ENCODE measurements at places on chromosomes 7 and 10.

DNA sequence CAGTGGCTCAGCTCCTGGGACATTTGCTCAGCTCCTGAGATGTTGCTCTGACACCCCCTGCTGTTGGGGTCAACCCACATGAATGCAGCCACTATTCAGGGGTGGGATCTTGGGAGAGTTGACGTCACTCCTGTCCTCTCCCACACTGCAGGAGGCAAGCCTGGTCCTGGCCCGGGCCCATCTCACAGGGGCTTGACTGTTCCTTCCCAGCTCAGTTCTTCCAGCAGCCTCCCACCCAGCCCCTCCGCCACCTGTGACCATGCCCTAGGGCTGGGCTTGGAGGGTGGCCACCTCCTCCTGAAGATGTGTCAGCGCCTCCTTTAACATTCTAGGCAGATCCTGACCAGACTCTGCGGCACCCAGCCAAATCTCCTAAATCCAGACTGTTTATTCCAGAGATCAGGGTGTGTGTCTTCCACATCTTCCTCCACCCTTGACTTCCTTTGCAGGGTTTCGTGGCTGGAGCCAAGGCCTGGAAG, 19.1 kb upstream of the OPALIN start:
- DNase-seq = no peak

GRCh38 chr10:92714872-92715271, 25.1 kb downstream of the HHEX start:
- DNase-seq = no peak

- no peak for DNase-seq
Measured at GRCh38 chr10:58001159-58001558, 266.5 kb downstream of the IPMK start.

DNA sequence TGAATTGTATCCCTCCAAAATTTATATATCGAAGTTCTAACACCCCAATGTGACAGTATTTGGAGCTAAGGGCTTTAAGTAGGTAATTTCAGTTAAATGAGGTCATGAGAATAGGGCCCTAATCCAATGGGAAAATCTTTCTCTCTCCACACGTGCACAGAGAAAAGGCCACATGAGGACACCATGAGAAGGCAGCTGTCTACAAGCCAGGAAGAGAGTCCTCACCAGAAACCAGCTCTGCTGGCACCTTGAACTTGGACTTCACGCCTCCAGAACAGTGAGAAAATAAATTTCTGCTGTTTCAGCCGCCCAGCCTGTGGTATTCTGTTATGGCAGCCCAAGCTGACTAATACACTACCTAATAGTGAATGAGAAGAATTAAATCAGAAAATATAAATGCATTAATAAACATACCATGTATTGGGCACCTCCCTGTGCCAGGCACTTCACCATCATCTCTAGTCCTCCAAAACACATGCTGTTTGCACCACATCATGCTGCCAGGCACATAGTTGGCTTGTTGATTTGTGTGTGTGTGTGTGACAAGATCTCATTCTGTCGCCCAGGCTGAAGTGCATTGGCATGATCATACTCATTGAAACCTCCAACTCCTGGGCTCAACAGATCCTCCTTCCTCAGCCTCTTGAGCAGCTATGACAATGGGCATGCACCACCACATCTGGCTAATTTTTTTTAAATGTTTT, 9.1 kb upstream of the TOMM7 start:
- no peak for DNase-seq

- DNase-seq = no peak
Measured at GRCh38 chr7:17155529-17155928, 142.9 kb upstream of the AHR start.

- DNase-seq = no peak
Measured at GRCh38 chr10:104429846-104430245, 76.2 kb downstream of the CFAP58 start.

GRCh38 chr7:151963895-151964870, 7.9 kb downstream of the GALNTL5 start:
- no peak for DNase-seq

DNA sequence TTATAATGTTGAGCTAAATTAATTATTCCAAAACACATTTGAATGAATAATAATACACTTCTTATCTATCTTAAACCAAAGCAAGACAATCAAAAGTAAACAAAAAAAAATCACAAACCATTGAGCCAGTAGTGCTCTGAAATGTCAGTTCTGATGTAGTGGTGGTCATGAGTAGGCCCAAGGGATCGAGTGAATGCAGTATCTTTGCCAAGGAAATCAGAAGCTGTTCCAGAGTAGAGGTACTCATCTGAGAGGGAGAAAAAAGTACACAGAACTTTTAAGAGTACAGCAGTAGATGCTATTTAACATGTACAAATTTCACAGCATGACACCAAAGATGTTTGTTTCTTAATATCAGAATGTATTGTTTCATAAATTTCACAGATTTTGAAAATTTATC, 121.5 kb downstream of the SEMA3D start:
- no peak for DNase-seq

GRCh38 chr10:8321990-8322389, 267.5 kb downstream of the GATA3 start:
- DNase-seq = no peak

- no peak for DNase-seq
Measured at GRCh38 chr10:63494951-63495350, 26.2 kb upstream of the REEP3 start.

DNA sequence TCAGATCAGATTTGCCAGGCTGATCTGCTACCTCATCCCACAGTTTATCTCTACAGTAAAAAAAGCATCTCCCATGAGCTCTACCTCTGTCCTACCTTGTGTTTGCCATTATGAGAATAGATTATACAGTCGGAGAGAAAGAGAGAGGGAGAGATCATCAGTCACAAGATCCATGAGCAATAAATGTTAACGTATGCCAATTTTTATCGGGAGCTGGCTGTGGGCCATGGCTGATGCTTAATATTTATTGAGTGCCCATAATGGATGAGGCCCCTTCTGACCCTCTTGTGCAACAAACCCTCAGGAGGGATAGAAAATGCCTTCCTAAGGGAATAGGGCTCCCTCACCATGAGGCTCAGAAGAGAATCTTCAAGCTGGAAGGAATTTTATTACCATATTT, 52.8 kb downstream of the C10orf90 start:
- no peak for DNase-seq

DNA sequence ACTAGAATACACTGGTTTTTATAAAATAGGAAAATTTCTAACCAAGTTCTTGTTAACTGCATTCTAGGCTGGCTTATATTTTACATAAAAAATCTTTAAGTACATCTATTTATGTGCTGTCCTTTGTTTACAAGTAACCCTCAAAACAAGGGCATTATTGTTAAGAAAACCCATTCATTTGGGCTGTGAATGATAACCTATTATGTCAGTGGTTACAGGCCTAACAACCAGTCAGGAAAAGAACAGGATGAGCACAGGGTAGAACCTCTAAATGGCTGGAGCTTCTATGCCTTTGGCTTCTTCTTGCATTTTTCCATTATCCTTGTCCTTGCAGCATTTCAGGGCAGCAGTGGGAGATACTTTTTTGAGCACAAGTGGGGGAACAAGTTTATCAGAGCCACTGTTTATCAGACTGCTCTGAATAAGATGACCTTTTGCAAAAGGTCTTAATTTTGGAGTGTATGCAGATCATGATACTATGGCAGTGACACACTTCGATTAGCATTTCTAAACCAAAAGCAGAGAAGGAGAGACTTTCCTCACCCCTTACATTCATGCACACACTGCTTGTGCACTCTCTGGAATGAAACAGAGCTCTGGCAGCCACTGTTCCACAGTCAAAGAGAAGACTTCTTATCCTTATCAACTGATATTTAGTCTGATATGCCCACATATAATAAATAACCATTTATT, 10.9 kb downstream of the GPR37 start:
- DNase-seq = no peak

DNA sequence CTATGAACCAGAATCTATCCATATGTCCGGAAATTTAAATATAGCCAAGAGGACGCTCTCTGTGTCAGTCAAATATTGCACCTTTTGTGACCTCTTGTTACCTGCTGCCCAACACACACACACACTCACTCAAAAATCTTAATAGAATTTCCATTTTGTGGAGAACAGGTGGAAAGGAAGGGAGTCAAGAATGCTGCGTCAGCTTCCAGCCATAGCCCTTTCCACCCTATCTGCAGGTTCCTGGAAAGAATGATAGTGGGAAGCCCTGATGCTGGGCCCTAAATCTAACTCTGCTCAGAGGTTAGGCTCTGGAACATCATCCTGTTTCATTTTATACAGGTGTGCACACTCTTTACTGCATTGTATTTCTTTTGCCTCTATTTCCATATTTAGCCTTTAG, 9.6 kb upstream of the GPNMB start:
- DNase-seq = no peak

- no peak for DNase-seq
Measured at GRCh38 chr7:95322396-95322795, 1.9 kb downstream of the PON1 start.

GRCh38 chr7:84923348-84923747, 263.5 kb downstream of the SEMA3D start:
- DNase-seq = no peak

DNA sequence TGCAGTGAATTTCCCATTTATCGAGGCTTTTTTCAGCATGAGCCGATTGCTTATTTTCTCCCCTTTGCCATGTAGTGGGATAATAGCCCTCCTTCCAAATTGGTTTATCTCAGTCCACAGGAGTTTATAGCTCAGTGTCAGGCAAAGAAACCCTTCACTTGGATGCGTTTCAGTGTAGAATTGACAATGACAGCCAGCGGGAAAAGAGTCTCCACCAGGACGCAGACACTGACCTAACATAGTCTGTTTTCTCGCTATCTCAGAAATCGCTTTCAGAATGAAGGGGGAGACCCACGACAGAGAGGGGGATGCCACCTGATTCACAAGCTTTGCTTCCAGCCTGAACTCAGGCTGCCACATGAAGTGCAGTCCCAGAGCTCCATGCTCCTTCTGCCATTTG, 43.5 kb upstream of the TCERG1L start:
- no peak for DNase-seq

DNA sequence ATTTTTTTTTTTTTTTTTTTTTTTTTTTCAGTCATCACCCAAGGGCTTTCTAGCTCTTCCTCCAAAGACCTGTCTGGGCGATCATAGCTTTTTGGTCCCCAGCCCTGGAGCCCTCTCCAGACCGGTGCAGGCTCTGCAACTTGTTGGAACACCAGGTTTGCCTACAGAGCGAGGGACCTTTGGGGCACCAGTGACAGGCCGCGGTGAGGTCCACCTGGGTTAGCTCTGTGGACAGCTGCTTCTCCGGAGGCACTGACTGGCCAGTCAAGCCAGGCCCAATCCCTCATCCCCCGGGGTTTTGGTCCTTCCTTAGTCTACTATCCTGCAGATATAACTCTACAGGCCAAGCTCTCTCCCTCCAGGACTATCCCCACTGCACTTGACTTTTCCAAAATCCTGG, 86.8 kb upstream of the SMNDC1 start:
- no peak for DNase-seq

DNA sequence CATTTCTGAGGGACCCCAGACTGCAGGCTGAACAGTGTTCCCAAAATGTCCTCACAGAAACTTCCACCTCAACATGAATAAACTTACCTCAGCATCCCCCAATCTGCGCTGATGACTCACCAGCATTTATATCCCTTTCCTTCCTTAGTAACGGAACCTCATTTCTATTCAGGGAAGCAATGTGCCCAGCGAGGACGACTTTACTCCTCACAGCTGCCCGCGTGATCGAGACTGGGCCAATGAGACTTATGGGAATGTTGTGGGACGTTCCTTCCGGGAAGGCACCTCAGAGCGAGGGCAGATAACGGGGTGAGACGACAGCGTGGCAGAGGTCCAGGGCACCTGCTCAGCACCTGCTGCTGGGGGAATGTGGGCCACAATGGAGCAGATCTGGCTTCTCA, 73.1 kb upstream of the CAMK2B start:
- DNase-seq = no peak

DNA sequence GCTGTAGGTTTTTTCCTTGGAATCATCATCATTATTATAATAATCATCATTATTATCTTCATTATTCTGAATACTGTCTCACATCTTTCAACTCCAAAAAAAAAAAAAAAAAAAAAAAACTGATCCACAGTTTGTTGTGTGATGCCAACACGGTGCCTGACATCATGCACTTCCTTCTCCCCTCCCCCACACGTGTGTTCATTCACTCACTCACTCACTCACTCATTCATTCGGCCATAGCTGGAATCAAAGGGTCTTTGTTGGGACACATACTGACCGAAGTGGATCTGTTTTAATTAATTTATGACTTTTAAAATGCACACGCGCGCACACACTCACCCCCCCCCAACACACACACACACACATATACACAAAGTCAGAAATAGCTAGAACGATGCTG, 177.8 kb downstream of the PIP4K2A start:
- no peak for DNase-seq

DNA sequence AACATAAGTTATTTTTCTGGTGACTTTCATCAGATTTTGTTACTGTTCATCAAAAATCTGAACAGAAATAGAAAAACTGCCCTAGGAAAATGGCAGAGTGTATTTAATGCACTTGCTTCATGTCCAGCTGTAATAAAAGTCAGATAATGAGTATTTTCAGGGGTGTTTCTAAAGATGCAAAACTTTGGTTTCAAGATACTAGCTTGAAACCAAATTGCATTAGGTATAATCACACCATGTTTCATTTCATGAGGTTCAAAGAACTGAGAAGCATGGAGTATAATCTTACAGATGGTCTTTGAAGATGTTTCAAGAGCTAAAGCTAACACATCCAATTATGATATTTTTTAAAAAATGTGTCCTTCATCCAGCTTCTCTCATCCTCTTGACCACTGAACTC, 128.9 kb downstream of the NRCAM start:
- no peak for DNase-seq

DNA sequence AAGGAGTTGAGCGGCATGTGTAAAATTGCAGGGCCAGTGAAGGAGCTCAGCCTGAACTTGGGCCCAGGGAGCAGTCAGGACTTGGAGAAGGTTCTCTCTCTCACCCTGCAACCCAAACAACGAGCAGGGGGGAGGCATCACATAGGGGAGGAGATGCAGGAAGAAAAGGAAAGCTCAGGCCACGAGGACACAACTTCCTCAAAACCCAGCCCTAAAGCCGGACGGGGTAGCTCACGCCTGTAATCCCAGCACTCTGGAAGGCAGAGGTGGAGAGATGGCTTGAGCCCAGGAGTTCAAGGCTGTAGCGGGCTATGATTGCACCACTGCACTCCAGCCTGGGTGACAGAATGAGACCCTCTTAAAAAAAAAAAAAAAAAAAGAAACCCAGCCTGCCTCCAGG, 629.1 kb downstream of the PARD3 start:
- no peak for DNase-seq

DNA sequence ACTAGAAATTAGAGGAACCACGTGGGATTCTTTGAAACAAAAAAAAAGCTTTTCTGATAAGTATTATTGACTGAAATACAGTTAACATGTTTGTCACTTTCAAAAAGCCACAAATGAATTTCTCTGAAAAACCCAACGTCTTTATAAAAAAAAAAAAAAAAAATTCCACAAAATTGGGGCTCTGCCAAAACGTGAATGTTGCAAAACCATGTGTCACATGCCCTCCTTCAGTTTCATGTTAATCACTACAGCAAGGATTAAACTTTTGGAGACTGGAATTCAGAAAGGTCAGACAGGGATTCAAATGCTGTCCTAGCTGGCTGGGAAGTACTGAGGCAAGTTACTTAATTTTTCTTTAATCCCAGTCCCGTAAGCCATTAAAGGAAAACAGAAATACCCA, 278.0 kb upstream of the KLF14 start:
- DNase-seq = peak; percentile 91

Measured in HCEC 1CT (cell line).